ENCODE measurements at places on chromosomes 7 and 10. TPM values are rescaled to one million over a fixed set of nuclear protein-coding genes. Genes with fewer than 3 reads are reported as not detected.

Gene KAZALD1
- 0.94 TPM for total RNA-seq

Gene AEBP1
- 10.3 TPM for total RNA-seq

Gene ZNF107
- total RNA-seq: 16.9 TPM

Gene SNCG
- 2.8 TPM for total RNA-seq

Gene XRCC2
- total RNA-seq: 6.9 TPM

Gene LRRD1
- 3.8 TPM for total RNA-seq
